Effector CD4-positive, alpha-beta T cell (primary cell): ENCODE measurements at places on chromosomes 13 and 19.

DNA sequence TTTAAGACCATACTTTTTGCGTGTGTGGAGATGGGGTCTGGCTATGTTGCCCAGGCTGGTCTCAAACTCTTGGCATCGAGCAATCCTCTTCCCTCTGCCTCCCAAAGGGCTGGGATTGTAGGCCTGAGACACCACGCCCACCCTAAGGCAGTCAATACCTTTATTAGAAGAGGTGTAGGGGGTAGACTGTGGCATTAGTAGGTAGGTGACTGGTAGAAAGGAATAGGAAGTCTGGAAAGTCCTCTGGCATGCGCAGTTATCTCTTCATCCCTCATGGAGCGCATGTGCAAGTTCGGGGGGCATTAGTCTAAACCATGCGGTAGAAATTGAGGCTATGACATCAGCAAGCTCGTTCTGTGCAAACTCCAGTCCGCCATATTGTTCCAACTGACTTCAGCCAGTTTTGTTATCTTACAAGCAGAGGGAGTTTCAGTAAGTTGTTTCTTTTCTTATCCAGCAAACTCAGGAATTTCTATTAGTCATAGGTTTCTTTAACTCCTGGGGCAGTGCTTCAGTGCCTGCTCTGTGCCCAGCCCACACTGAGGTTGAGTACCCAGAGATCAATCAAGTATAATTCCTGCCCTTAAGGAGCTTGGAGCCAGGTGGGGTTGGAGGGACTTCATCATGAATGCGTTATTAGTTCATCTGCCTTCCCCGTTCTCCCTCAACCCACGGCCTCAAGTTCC is 7.3 kb upstream of the RANBP3 start:
- DNase-seq = no peak

DNA sequence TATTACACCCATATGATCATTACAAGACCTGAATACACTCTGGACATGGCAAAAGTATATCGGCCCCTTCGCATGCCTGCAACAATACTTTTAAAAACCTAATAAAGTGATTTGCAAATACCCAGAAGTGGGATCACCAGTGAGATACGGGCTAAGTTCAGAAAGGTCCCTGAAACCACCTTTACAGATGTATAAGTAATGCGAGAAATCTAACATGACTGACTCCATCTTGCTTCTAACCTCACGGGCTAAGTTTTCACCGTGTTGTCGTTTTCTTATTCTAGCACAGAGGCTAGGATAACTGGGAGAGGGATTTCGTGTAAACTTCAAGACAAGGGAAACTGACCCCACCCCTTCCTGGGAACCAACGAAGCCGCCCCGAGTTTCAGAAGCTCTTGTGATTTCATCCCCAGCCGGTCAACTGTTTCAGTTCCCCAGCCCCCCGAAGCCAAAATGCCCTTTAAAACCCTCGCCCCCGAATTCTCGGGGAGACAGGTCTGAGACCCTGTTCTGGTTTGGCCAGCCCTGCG is 703 bp downstream of the NEK3 start:
- no peak for DNase-seq

- no peak for DNase-seq
Observed at GRCh38 chr13:40076765-40077362, 421.4 kb downstream of the COG6 start.

DNA sequence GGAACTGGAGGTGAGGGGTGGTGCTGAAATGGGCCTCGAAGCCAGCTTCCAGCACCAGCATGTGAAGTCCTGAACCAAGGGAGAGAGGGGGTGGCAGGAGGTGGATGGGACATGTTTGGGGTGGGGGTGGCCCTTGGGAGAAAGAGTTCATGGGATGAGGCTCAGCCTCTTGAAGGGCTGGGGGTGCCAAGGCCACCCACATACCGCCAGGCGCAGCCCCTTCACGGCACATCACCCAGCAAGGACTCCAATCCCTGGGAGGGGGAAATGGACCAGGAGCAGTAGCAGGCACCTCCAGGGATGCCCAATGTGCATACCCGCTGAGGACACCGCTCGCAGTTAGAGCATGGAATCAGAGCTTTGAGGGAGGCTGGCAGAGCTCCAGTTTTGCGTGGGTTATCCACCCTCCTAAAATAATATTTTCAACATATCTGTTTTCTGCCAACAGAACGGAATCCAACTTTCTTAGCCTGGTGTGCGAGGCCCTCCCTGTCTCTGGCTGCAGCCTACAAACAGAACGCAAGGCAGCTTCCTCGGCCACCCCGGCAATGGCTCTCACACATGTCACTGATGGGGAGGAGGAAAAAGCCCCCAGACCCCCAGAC is 140.5 kb upstream of the VSTM2B start:
- no peak for DNase-seq

GRCh38 chr13:41707194-41707821 is 250.0 kb downstream of the RGCC start:
- no peak for DNase-seq

- peak; percentile 42 for DNase-seq
Observed at GRCh38 chr19:19554074-19555023, 16.3 kb downstream of the CILP2 start.

GRCh38 chr19:14786421-14786851 is 8.1 kb upstream of the ADGRE2 start:
- no peak for DNase-seq

DNA sequence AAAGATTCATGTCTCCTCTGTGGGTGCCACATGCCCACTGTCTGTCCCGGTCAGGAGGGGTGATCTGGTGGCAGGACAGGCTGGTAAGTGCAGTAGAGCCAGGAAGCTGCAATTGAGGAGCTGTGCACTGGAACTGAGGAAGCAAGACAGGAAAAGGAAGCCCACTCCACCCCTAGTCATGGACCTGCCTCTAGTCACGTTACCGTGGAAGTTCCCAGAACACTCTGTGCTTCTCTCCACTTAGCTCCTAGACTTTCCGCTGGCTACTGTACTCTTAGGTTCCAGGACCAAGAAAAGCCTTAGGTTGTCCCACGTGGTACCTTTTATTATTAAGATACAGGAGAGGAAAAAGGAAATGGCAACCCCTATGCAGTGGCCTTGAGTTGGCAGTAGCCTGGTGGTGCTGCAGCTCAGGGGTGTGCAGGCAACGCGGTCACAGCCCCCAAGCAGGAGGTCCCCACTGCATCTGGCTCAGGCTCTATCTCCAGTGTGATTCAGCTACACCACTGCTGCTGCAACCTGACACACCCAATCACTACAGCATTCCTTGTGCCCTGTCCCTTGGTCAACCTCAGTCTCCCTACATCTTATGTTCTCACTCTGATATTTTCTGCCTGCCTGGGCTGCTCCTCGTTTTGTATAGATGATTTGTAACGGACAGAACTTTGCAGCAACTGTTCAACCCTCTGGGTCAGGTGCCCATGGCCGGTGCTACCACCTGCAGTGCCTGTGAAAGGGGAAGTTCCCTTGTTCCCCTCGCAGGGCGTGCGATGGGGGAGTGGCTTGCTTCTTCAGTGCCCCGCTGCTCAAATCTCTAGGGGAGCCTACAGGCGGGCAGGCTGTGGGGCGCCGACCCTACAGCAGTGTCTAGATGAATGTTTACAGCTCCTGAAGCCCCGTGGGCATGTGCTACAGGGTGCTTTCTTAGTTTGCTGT is 24.4 kb upstream of the GPR12 start:
- no peak for DNase-seq

DNA sequence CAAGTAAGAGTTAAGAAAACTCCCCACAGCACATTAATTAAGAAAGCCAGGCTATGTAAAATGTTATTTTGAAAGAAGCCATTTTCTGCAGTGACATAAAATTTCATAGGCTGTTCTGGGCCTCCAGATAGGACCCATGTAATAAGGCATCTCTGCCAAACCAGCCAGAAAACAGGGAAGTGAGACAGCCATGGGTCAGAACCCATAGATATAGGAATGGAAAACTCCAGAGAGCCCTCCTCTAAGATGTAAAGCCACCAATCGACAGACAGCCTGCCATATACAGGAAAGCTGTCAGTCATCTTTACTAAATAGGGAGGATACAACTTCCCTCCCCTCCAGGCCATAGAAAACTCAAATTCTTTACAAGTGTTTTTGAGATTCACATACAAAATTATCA is 493.3 kb downstream of the COG6 start:
- DNase-seq = no peak

DNA sequence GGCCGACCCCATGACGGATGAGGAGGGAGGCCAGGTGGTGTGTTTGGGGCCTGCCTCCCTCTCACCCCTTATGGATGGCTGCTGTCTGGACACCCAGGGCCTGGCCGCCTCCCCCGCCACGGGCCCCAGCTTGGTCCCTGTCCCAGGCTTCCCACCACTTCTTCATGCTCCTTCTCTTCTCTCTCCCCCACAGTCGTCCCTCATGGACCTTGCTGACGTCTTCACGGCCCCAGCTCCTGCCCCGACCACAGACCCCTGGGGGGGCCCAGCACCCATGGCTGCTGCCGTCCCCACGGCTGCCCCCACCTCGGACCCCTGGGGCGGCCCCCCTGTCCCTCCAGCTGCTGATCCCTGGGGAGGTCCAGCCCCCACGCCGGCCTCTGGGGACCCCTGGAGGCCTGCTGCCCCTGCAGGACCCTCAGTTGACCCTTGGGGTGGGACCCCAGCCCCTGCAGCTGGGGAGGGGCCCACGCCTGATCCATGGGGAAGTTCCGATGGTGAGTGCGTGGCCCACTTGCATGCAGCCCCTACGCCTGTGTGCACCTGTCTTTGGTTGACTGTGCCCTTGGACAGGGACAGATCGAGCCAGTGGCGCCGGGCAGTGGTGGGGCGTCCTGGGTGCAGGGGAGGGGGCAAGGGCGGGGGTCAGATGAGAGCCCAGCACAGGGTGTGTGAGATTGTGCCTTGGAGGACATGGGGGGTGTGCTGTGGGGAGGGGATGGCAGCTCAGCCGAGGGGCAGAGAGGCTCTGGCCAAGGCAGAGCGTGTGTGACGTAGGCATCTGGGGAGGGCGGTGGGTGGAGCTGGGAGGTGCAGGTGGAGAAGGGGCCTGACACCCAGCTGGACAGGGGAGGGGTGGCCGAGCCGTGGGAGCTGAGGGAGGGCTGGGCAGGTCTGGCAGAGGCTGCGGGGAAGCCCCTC is 16.8 kb downstream of the EPN1 start:
- no peak for DNase-seq

- no peak for DNase-seq
Observed at GRCh38 chr19:35122687-35123551, 7.3 kb downstream of the FXYD3 start.

DNA sequence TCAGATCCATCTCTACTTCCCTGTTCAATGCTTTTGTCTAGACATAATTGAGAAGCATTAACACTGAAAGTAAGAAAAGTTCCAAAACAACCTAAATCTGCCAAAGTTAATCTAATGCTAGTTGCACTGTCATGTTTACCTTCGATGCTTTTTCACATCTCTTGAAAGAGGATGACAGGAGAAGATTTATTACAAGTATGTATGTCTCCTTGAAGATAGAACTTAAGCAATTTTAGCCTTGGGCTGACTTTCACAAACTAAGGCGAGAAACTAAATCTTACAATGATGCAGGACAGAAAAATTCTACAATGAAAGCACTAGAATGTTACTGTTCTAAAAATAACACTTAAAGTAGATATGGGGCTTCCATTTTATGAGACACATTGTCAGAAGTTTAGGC is 64.0 kb downstream of the MIPEP start:
- DNase-seq = no peak

- DNase-seq = no peak
Observed at GRCh38 chr19:21317821-21318220, 11.4 kb downstream of the ZNF708 start.

DNA sequence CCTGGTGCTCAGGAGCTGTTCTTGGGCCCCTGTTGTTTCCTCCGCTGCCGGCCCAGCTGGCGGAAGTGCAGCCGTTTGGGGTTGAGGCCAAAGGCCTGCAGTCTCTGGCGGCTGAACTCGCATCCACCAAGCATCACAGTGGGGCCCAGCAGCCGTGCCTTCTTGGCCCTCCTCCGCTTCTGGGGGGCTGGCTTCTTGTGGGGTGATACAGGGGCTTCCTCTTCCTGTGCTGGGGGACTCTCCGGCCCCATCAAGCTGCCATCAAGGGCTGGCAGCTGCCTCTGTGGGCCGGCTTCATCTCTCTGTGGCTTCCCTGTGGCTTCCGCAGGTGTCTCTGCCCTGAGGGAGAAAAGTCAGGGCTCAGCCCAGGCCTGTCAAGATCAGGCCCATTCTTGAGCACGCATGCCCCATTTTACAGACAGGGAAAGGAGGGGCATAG is 10.3 kb downstream of the ATG4D start:
- DNase-seq = peak; percentile 35

- no peak for DNase-seq
Observed at GRCh38 chr13:72255908-72256307, 388.9 kb upstream of the DACH1 start.

DNA sequence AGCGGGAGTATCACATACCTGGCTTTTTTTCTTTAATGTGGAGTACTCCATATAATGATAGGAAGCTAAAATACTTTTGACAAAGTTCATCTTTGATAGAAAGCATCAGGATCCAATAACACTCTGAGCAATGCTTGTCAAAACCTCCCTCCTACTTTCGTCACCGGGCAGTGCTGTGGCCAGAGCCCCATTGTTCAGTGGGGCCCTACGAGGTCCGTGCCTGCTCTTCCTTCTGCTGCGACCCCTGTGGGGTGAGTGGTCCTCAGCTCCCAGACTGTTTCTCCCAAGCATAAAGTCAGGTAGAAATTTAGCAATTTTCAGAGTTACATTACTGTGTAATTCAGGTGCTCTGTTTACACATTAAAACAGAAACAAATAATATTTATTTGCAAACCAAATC is 51.2 kb downstream of the ANKRD10 start:
- no peak for DNase-seq

DNA sequence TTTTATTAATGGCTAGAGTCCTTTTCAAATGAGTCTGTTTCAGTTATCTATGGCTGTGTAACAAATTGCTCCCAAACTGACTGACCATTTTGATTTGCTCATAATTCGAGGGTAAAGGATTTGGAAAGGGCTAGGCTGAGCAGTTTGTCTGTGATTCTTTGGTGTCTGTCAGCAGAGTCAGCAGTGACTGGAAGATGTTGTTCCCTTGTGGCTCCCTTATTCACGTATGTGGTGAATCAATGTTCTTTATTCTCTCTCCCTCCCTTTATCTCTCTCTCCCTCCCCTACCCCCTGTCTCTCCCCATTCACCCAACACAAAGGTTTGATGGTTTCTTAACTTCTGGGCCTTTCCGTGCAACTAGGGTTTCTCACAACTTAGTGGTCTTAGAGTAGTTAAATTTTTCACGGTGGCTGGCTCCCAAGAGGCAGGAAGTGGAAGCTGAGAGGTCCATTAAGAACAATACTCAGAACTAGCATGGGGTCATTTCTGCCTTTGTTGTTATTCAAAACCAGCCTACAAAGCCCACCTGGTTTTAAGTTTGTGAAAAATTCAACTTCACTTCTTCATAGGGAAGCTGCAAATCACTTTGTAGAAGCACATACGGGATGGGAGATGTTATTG is 772.5 kb upstream of the SLITRK1 start:
- DNase-seq = no peak

DNA sequence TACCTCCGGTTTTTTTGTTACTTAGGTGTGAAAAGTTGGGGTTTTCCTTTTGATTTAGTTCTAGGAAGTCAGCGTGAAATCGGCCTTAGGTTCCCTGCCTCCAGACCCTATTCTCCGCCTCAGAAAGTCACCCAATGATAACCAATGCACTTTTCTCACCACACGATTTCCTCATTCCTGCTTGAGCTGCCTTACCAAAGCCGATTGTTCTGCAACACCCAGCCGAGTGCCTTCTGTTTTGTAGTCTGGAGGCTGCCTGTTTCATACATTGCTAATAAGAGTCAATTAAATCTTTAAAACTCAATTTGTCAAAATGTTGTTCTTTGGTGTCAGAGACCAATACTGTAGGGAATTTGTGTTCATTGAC is 39.7 kb downstream of the GJA3 start:
- DNase-seq = no peak

- DNase-seq = no peak
Observed at GRCh38 chr13:19961924-19962323, 3.4 kb downstream of the ZMYM2 start.
